ENCODE measurements at places on chromosomes 4 and X. TPM values are rescaled to one million over a fixed set of nuclear protein-coding genes. Genes with fewer than 3 reads are reported as not detected.

The EIF1AX gene
- total RNA-seq = 66.0 TPM

The EXOC1L gene
- not detected for total RNA-seq

DNA sequence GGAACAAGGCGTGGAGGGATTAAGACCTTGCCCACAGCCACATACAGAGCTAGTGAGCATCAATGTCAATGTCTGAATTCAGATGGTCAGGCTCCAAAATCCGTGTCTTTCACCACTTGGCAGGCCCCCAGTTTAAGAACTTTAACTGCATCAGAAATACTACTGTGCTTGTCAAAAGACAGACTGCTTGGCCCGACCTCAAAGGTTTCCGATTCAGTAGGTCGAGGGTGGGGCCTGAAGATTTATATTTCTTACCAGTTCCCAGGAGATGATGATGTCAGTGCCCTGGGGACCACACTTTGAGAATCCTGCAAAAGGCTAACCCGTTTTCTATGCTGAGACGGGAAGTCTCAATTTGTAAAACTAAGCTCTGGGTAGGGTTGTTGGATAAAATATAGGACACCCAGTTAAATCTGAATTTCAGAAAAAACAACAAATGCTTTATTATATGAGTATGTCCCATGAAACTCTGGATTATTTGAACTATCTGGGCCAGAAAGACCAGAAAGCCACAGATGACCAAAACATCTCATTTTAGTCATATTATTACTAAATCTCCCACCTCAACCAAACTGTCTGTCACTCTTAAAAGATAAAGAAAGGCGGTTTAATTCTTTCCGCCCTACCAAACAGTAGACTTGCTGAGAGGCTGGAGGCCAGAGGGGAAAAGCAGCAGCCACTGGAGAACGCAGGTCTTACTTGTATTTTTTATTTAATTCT, 42.7 kb downstream of the GATB start:
- no peak overlapping the region for H3K4me3 ChIP-seq
- DNase-seq = no peak
- no peaks in the 10 kb centered on the region for H3K36me3 ChIP-seq
- no peaks in the 10 kb centered on the region for H3K4me1 ChIP-seq

The PPP2R2C gene
- total RNA-seq = not detected

GRCh38 chrX:37599729-37600128, 28.3 kb downstream of the LANCL3 start:
- no peaks in the 10 kb centered on the region for H3K36me3 ChIP-seq
- H3K27ac ChIP-seq = no peak overlapping the region
- H3K27me3 ChIP-seq = no peaks in the 10 kb centered on the region

- H3K4me3 ChIP-seq = no peak overlapping the region
- DNase-seq = no peak
- no peak overlapping the region for H3K27ac ChIP-seq
- H3K27me3 ChIP-seq = peaks cover 14% of the 10 kb centered on the region
- H3K4me1 ChIP-seq = no peaks in the 10 kb centered on the region
- H3K36me3 ChIP-seq = no peaks in the 10 kb centered on the region
Observed at GRCh38 chr4:25523405-25523804, 132.2 kb upstream of the SLC34A2 start.

DNA sequence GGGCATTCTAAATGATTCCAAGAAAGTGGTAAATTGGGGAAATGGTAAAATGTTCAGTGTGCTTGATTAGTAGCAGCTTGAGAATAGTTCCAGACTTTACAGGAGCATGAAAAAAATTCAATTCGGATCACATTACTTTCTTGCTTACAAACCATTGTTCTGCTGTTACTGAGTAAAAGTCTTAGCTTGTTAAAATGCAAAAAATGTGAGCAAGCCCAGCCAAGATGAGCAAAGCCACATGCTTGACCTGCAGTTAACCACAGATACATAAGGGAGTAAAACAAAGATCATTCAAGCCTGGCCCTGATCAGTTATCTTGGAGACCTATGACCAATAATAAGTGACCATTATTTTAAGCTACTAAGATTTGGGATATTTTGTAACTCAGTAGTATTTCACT, 562.9 kb upstream of the MAGEB2 start:
- H3K4me1 ChIP-seq = no peaks in the 10 kb centered on the region
- H3K27ac ChIP-seq = no peak overlapping the region
- DNase-seq = no peak

GRCh38 chrX:110418316-110419235, 59.9 kb downstream of the RTL9 start:
- no peaks in the 10 kb centered on the region for H3K36me3 ChIP-seq
- H3K4me1 ChIP-seq = no peaks in the 10 kb centered on the region

The KLKB1 gene
- total RNA-seq = 0.67 TPM

The MSX1 gene
- total RNA-seq = not detected

GRCh38 chrX:69028006-69028760, 137.1 kb downstream of the PJA1 start:
- no peak overlapping the region for H3K4me3 ChIP-seq
- H3K4me1 ChIP-seq = peaks cover 2% of the 10 kb centered on the region
- no peak for DNase-seq
- no peaks in the 10 kb centered on the region for H3K36me3 ChIP-seq
- no peak overlapping the region for H3K27ac ChIP-seq

DNA sequence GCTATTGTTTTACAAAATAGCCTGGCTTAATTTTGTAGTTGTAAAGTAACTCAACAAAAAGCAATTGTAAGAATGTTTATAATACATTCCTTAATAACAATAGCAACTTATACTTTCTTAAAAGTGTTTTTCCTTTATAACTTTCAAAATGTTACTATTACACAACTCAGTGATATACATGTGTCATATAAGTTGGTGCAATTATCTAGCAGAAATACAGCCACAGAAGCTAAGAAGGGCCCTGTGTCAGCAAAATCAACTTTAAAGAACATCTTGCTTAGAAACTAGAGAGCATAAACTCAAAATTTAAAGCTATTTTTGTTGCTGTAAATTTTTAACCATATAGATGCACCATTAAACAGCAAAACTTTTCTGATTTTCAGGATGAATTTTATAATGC, 41.4 kb upstream of the MAB21L2 start:
- DNase-seq = no peak
- H3K27ac ChIP-seq = no peak overlapping the region
- H3K4me3 ChIP-seq = no peak overlapping the region
- H3K27me3 ChIP-seq = no peaks in the 10 kb centered on the region

DNA sequence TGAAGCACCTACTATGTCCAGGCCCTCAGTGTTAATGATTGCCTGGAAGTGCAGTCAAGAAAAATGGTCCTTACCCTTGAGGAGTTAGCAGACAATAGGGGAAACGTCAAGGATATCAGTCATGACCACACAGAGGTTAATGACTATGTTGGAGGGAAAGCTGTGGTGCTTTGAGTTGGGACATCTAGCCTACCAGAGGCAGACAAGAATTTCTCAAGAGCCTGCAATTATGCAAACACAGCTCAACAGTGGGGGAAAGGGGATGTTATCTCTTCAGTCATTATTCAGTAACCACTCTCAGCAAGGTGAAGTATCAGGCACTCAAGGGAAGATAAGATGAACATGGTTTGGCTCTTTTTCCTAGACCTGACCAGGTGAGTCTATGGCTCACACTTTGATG, 7.0 kb upstream of the FGFBP1 start:
- no peak for DNase-seq
- no peaks in the 10 kb centered on the region for H3K36me3 ChIP-seq
- no peak overlapping the region for H3K27ac ChIP-seq
- H3K4me3 ChIP-seq = no peak overlapping the region

Measured in activated naive CD8-positive, alpha-beta T cell treated with anti-CD3 and anti-CD28 coated beads, Interleukin-2, amount 10 ng/mL, durations not matched to agents 7 days and 5 days (primary cell).